ENCODE measurements at places on chromosomes 1 and 21.

GRCh38 chr1:197920067-197920396, 2.9 kb downstream of the LHX9 start:
- DNase-seq, result no peak

- DNase-seq, result no peak
Measured at GRCh38 chr1:214022810-214023425, 35.1 kb downstream of the PROX1 start.

- DNase-seq, result no peak
Measured at GRCh38 chr1:113219828-113220227, 146.8 kb downstream of the LRIG2 start.

- DNase-seq, result no peak
Measured at GRCh38 chr1:66356605-66357004, 177.3 kb upstream of the SGIP1 start.

GRCh38 chr1:205777994-205778393, 2.7 kb upstream of the RAB29 start:
- DNase-seq, result no peak

- DNase-seq, result no peak
Measured at GRCh38 chr1:24899581-24900485, 30.2 kb downstream of the RUNX3 start.

- DNase-seq, result peak; percentile 92
Measured at GRCh38 chr1:52574594-52574993, 21.7 kb upstream of the TUT4 start.

DNA sequence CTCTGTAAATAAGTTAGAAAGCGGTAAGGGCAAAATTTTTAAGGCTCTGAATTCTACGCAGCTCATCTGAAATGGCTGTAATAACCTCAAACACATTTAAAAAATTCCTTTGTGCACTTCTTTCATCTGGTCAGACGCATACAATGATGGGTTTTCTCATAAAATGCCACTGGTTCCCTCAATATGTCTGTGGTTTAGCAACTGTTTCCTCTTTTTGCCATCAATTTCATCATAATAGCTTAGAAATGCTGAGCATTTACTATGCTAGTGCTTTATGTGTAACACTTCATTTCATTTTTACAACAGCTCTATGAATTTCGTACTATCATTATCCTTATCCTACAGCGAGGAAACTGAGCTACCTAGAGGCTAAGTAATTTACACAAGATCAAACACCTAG, 35.3 kb upstream of the DMRTA2 start:
- no peak for DNase-seq

DNA sequence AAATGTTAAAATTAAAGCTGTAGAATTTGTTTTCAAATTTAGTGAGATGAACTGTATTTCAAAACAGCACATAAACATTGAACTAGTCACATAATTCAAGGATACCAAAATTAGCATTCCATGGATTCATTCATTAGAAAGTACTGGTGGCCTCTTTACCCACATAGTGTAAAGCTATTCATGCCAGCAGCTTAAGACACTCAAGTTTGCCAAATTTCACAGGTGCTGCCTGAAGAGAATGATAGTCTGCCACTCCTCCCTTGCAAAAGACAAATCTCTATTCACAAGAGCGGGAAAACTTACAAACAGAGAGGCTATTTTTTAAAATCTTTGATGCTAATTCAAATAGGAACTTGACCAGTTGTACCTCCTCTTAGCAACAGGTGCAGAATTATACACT, 337.0 kb downstream of the BRINP3 start:
- no peak for DNase-seq

- no peak for DNase-seq
Measured at GRCh38 chr1:111654839-111655238, 35.2 kb downstream of the RAP1A start.

GRCh38 chr1:156627313-156627880, 8.2 kb downstream of the HAPLN2 start:
- DNase-seq, result peak; percentile 53

- DNase-seq, result no peak
Measured at GRCh38 chr1:248821641-248822040, 4.1 kb downstream of the SH3BP5L start.

DNA sequence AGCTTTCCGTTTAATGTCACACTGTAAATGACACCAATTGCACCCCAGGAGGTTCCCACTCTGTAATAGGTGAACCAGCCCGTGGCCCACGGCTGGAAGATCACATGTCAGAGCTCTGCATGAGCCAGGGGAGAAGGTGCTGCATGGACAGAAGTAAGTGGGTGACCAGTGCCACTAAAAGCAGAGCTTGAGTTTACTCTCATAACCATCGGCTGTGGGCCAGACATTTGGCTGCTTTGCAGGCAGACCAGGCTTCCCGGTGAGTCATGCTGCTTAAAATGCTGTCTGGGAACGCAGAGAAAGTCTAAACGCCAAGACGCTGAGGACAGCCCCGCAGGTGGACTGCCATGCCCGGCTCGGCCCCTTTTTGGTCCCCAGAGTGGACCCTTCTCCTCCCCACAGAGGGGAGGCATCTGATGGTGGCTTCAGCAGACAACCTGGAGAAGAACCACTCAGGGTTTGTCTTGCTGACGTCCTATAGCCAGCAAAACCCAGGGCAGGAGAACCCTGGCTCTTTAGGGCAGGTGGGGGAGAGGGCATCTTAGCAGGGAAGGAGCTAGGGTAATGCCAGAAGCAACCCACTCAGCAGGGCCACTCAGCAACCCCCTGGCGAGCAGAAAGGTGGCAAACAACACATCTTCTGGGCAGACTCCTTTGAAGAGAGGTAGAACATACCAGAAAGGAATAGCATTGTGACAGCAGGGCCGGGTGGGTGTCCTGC, 7.3 kb downstream of the KIAA2013 start:
- peak; percentile 82 for DNase-seq
